ENCODE measurements at places on chromosomes 6 and 20.
A peak's percentile ranks its signal among the peaks of the same experiment; 100 is the strongest.

GRCh38 chr6:32182555-32182981, 1.5 kb downstream of the AGER start:
- DNase-seq: no peak

DNA sequence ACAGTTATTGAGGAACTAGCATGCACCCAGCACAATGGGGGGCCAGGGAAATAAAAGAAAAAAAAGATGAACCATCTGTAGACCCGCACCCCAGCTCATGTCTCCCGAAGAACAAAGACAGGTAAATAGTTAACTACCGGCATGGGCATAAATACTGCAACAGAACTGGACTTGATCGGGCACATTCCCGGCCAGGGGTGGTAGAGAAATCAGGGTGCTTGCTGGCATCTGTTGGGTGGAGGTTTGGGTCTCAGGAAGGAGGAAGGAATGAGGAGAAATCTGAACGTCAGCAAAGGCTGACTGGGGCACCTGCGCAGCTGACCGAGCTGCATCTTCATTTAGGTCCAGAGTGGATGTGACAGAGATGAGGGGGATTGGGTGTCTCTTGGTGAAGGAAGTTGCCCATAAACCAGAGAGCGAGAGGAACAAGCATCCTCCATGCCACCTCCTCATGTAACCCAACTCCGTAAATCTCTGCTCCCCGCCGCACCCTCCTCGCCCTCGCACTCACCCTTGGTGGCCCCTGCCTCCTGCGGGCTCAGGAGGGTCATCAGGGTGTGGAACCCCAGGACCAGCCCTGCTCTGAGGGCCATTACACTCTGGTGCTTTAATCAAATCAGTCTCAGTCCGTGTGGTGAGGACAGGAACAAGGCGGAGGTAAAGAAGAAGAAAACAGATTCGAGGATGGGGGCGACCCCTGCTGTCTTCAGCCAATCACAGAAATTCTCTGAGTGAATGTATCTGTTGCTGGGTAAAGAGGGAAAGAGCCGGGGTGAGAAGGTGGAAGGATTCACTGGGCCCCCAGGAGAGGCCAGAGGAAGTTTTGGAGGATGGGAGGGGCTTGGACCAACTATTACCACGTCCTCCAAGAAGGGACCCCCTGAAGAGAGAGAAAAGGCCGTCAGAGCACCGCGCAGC, at the start of gene HLA-DOA:
TSS of gene HLA-DOA (minus strand) at position 648 of the 918 bp plus-strand sequence.
- DNase-seq: peak; percentile 48

GRCh38 chr6:17012421-17013225, 89.2 kb upstream of the STMND1 start:
- DNase-seq: no peak

- DNase-seq: no peak
These were observed 9.0 kb upstream of the BTN3A1 start for GRCh38 chr6:26392932-26393636.

DNA sequence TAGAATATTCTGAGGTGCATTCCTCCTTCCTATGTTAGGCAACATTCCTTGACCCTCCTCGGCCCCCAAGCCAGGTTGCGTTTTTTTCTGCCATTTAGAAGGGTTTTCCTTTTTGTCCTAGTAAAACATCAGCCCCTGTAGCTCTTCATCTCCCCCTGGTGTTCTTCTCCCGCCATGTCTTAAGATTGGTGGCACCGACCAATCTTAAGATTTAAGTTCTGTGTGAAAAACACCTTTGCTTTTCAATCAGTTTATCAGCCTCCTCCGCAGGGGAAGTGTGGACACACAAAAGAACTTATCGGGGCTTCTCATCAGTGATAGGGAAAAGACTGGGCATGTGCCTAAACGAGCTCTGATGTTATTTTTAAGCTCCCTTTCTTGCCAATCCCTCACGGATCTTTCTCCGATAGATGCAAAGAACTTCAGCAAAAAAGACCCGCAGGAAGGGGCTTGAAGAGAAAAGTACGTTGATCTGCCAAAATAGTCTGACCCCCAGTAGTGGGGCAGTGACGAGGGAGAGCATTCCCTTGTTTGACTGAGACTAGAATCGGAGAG, 719 bp upstream of the EDN1 start:
- peak; percentile 37 for DNase-seq

DNA sequence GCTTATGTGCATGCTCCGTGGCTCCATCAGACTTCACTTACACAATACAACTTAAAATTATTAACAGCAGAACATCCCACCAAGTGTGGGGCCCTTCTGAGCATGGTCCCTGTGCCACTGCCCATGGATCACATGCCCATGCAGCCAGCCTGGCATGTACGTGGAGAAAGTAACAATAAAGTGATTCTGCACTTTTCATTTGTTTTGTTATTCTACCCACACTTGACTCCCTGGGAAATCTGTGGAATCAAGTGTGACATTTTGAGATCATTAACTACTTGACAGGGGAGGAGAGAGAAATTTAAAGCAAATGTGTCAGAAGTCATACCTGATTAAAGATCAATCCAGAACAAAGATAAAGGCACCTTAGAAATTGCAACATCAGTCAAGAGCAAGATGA, 112.0 kb downstream of the ISM1 start:
- no peak for DNase-seq

DNA sequence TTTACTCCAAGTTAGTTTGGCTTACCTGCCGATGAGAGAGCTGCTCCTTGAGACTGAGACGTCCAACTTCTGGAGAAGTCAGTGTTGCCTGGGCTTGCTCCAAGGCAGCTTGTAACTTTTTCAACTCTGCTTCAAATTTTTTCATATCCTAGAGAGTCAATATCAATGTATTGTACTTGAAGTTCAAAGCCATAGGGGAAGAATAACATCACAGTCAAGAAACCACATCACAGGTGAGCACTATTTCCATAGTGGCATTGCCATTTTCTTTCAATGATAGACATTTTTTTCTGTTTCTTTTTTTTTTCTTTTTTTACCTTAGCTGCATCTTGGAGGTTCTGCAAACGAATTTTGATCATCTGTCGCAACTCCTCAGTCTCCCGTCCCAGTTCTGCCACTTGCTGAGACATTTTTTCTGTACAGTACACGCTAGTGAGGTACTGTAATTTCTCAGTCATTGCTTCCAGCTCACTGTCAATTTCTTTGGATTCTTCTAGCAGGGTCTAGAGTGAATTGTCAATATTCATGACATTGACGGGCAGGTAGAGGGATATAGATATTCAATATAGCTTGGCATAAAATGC, 326.7 kb downstream of the SYNE1 start:
- no peak for DNase-seq

- no peak for DNase-seq
These were observed 923 bp downstream of the GMDS start for GRCh38 chr6:2244261-2245102.

- no peak for DNase-seq
These were observed 29.7 kb downstream of the GINS1 start for GRCh38 chr20:25437153-25437581.

GRCh38 chr6:21026576-21027273, 492.5 kb downstream of the CDKAL1 start:
- DNase-seq: no peak

DNA sequence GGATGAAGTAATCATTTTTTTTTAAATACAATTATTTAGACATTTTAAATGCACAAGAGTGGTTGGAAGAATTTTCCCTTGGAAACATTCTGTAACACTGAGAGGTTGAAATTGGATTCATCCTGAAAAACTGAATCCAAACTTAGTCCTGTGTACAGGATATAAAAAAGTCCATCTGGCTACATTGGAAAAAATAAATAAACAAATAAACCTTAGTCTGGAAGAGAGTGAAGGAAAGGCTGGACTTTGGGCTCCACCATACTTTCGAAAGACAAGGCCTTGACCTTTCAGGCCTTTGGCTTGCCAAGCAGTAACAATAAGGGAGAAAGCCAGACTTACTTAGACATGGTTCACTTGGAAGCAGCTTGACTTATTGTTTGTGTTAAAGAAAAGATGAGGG, 664.3 kb downstream of the TENT5A start:
- no peak for DNase-seq

DNA sequence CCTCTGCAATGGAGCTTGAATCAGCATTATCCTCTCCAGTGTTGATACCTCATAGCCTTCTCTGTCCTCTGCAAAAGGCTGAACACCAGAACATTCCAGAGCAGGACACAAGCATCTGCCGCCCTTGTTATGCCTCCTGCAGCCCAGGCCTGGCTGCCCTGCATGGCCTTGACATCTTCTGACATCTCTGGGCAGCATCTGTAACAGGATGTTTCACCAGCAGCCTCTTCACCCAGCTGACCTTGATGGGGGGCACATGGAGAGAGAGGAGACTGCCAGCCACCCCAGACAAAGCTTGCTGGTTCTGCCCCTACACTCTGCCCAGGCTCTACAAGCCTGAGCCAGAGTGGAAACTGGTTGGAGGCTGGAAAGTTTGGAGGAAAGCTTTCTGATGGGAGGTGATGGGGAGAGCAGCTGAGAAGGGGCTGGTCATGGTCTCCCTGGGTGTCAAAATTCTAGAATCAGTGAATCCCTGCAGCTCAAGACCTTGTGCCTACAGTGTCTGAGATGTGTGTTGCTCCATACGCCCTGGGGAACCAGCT, 145.1 kb downstream of the MRPL14 start:
- DNase-seq: no peak

DNA sequence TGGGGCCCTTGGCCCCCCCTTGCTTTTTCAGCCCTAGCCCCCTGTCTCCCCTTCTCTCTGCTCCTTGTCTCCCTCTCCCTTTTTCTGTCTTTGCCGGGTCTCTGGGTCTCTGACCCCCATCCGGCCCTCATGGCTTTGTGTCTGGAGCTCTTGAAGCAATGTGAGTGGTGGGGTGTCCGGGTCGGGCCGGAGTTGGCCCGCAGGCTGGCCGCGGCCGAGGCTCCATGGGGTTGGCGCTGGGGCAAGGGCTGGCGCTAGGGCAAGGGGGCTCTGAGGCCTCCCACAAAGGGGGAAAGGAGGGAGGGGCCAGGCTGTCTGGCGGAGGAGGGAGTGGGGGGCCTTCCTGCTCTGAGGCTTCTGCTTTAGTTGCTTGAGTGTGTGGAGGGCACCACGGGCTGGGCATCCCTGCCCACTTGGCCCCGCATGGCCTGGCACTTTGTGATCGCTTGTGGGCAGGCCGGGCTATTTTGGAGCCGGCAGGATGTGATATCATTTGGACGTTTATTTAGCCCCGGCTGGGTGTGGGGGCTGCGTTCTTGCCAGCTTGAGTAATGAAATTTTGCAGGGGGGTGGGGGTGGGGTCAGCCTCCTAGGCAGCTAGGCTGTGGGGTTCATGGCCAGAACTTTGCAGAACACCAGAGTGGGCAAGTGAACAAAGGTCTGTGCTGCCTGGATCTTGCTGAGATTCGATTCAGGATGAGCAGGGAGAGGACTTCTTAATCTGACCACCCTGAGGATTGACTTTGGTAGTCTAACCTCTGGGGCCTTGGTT, 78.7 kb upstream of the MYL9 start:
- DNase-seq: no peak

DNA sequence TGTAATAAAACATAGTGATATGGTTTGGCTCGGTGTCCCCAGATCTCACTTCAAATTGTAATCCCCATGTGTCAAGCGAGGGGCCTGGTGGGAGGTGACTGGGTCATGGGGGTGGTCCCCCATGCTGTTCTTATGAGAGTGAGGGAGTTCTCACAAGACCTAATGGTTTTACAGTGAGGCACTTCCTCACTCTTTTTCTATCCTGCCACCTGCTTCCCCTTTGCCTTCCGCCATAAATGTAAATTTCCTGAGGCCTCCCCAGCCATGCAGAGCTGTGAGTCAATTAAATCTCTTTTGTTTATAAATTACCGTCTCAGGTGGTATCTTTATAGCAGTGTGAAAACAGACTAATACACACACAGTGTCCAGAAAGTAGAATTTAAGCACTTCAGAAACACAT, 78.5 kb downstream of the REPS1 start:
- no peak for DNase-seq

GRCh38 chr6:109055771-109056235, 38.8 kb downstream of the SESN1 start:
- no peak for DNase-seq

DNA sequence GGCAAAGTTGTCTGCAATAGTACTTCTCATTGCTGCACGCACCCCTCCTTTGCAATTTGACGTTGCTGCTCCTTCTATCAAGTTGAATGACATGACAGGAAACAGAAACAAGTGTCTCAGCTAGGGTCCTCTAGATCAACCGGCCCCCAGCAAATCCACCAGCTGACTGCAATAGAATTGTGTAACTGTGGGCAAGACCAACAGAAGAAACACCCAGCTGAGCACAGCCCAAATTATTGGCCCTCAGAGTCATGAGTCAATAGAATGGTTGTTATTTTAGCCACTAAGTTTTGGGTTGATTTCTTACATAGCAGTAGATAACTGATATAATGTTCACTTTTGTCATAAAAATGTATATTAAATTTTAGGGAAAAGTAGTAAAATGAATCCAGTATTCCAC, 202.7 kb downstream of the MAFB start:
- no peak for DNase-seq

DNA sequence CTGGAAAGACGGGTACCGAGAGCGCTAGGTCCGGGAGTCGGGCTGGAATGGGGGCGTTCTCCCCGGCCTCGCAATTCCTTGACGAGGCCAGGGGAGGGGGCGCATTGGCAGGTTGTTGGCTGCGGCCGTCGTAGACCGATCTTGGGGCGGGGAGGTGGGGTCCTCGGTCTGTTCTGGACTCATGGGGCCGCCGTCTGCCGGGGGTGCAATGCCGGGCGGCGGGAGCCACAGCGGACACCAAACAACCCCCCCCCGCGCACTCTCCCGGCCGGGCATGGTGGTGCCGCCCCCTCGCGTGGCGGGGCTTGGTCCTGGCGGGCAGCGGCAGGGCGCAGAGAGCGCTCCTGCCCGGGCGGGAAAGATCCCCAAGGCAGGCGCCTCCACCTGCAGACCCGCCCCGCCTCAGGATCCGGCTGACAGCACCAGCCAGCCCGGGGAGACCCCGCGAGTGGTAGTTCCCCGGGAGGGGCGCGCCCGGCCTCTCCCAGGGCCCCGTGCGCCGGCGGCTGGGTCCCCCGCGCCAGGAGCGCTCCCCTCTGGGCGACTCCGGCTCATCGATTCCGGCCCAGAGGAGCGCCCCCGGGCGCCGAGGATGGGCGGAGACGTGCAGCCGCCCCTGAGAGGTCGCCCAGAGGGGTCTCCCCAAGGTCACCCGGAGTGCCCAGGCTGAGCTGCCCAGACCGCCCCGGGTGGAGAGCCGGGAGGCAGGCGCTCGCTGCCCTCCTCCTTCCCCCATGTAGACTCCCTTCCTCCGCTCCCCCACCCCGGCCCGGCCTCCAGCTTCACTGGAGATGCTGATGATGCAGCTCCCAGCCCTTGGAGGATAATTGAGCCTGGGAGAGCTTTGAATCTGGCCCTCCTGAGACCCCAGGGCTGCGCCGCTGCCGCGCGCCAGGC, 709 bp downstream of the PPP1R16B start:
- DNase-seq: peak; percentile 53

DNA sequence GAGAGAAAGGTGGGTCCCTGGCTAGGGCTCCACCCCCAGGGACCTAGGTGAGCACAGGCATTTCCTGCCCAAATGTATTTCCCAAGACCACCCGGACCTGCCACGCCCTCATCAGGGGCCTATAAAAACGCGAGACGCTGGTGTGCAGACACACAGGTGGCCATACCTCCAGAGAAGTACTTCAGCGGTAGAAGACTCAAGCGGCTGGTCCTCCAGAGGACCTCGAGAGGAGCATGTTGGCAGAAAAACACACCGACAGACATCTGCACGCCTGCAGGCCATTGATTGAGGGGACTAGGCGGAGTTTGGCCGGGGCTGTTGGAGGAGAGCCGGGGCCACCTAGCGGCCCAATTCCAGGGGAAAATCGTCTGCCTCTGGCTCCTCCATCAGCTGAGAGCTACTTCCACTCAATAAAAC, 695.8 kb upstream of the MMS22L start:
- DNase-seq: no peak

- peak; percentile 33 for DNase-seq
These were observed 49.0 kb downstream of the MDGA1 start for GRCh38 chr6:37648465-37649330.

GRCh38 chr6:111623046-111623718, 17.5 kb upstream of the TRAF3IP2 start:
- no peak for DNase-seq

Measured in effector memory CD8-positive, alpha-beta T cell (primary cell).